Activated naive CD8-positive, alpha-beta T cell treated with anti-CD3 and anti-CD28 coated beads, Interleukin-2, amount 10 ng/mL, durations not matched to agents 7 days and 5 days (primary cell): ENCODE measurements at places on chromosomes 3 and 15. TPM values are rescaled to one million over a fixed set of nuclear protein-coding genes. Genes with fewer than 3 reads are reported as not detected.

GRCh38 chr3:131107637-131108433 lies 81.2 kb downstream of the NEK11 start:
- H3K27me3 ChIP-seq = no peaks in the 10 kb centered on the region
- DNase-seq = no peak
- H3K27ac ChIP-seq = no peak overlapping the region
- peaks cover 2% of the 10 kb centered on the region for H3K4me1 ChIP-seq
- no peaks in the 10 kb centered on the region for H3K36me3 ChIP-seq

- no peaks in the 10 kb centered on the region for H3K36me3 ChIP-seq
- no peak for DNase-seq
- H3K27me3 ChIP-seq = no peaks in the 10 kb centered on the region
- H3K27ac ChIP-seq = no peak overlapping the region
- H3K4me3 ChIP-seq = no peak overlapping the region
These were observed 280.2 kb downstream of the LSAMP start for GRCh38 chr3:116165135-116165534.

DNA sequence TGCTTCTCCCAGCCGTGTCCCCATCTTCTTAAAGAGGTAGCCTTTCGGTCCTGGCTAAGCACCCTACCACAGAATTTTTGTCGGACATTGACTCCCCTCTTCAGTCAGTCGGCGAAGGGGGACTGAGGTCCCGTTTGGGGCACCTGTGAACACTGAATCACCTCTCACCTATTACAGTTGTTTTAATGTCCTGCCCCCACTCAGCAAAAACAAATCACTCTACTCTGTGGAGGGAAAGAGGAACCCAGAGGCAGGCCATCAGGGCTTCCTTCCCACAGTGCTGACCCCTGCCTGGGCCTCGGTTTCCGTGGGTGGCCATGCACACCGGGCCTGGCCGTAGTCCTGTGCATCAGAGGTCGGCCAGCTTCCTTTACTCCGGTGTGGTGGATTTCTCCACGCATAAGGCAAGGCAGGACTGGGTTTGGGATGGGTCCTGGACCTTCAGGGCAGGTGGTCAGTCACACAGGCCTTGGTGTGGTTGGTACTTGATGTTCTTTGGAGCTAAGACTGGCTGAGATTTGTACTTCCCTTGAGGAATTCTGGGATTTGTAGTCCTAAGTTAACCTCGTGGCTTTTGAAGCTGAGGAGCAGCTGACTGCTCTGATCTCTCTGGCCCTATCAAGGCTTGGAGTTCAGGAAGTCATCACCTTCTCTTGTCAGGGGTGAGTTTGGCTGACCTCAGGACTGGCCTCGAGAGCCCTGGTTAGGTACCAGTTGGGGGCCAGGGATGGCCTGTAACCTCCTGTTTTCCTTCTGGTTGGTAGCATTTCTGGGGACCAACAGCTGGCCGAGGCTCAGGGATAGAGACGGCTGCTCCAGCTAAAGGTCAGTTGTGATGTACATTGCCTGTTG lies 627 bp upstream of the FAM131A start:
- peaks cover 13% of the 10 kb centered on the region for H3K36me3 ChIP-seq
- peak overlapping the region; percentile 84 for H3K4me3 ChIP-seq
- DNase-seq = no peak
- peak overlapping the region; percentile 86 for H3K27ac ChIP-seq
- H3K27me3 ChIP-seq = no peaks in the 10 kb centered on the region

DNA sequence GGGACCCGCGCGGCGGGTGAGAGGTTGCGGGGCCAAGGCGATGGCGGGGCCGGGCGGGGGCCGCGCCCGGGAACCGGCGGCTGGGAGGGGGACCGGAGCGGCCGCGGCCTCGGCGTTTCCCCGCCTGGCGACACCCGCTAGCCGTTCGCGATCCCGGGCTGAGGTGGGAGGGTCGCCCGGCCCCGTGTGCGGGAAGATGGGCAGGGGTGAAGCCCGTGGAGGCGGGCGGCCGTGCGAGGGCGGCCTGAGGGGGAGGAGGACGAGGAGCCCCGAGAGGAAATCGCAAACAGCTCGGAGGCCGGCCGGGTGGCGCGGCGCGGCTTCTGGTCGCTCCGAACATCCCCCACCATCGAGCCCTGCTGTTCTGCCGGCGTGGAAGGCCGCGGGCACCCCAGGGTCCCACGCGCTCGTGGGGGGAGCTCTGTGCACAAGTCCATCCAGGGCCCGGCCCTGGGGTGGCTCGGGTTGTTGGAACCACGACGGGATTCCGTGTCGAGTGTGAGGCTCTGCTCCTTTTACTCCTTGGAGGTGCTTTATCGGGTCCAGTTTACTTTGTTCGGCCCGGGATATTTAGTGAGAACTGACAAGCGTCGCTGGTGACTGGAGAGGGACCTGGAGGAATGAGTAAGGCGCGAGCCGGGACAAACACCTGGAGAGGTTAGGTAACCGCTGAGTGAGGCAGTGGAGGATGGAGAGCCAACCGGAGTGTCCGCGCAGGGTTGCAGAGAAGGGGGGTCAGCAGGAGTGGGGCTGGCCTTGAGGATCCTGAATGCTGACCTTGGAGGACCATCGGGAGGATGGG lies 728 bp downstream of the CRTC3 start:
- peak overlapping the region; percentile 88 for H3K27ac ChIP-seq
- H3K4me1 ChIP-seq = peaks cover 38% of the 10 kb centered on the region
- peak; percentile 77 for DNase-seq
- peak overlapping the region; percentile 96 for H3K4me3 ChIP-seq
- H3K27me3 ChIP-seq = no peaks in the 10 kb centered on the region

DNA sequence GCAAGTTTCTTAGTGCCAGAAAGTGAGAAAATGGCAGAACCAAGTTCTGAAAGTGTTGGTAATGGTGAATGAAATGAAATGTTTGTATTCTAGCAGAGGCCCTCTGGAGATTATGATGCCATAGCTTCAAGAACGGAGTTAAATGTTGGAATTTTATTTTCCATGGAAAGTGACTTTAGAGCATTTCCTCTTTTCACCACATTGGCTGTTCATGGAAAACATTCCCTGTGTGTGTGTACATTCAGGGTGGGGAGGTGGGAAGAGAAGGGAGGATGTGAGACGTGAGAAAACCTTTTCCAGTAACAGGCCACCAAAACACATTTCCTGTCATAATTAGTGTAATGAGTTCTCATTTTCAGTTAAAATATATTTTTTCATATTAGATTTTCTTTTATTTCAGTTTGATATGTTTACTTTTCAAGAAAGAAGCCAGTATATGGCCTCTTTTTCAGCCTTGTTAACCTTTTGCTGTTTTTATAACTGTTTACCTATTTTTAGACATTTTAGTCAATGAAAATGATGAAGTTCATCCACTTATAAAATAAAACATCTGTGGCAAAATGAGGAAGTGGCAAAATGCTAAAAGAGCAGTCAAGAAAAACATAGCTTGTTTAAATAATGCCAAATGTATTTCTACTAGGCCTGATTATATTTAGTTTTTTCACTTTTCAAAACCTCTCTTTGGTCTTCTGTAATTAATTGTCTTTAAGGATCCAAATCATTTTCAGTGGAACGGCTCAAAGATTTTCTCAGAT lies 21.6 kb downstream of the SAMMSON start:
- H3K4me3 ChIP-seq = no peak overlapping the region
- no peaks in the 10 kb centered on the region for H3K27me3 ChIP-seq
- H3K27ac ChIP-seq = no peak overlapping the region
- DNase-seq = no peak
- no peaks in the 10 kb centered on the region for H3K4me1 ChIP-seq

- H3K4me1 ChIP-seq = no peaks in the 10 kb centered on the region
- no peaks in the 10 kb centered on the region for H3K36me3 ChIP-seq
- H3K27ac ChIP-seq = no peak overlapping the region
- no peak overlapping the region for H3K4me3 ChIP-seq
These were observed 18.2 kb upstream of the EHHADH start for GRCh38 chr3:185272033-185272432.

DNA sequence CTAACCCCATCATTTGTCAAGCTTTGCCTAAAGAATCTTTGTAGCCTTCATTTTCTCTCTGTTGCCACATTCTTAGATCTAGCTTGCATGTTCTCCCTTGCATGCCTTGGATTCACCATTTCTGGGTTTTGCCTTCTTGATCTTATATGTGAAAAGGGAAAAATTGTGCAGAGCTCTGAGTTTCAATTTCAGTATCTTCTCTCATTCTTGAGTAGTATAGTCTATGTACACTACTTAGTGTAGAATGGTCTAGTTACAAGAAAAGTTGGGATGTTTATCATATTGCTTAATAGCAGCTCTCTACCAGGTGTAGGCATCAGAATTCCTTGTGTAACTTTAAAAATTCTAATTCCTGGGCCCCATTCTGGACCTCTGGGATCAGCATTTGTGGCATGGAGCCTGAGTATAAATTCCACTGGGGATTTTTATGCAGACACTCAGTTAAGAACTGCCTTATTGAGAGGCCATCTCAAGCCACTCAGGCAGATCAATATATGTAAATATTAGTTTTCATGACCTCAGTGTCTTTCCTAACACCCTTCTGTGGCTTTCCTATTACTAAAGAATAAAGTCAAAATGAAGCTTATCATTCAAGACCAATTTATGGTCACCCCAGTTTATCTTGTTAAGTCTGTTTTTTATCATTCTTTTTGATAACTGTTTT lies 23.4 kb downstream of the GTF2E1 start:
- no peak overlapping the region for H3K4me3 ChIP-seq

GRCh38 chr3:86234506-86235254 lies 756.3 kb downstream of the VGLL3 start:
- no peak overlapping the region for H3K4me3 ChIP-seq
- H3K27me3 ChIP-seq = no peaks in the 10 kb centered on the region
- H3K27ac ChIP-seq = no peak overlapping the region
- no peaks in the 10 kb centered on the region for H3K4me1 ChIP-seq

DNA sequence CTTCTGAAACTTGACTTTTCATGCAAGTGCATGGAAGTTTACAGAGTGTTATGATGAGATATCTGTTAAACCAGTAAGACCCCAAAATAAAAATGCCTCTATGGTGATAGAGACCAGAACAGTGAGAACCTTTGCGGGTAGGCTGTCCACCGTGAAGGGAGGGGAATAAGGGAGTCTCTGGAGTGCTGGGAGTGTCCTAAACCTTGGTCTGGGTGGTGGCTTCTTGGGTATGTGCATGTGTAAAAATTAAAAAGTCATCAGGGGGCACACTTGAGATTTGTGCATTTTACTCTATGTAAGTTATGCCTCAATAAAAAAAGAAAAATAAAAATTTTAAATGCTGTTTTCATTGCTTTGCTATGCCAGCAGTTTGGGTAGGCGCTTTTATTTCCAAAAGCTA lies 38.2 kb upstream of the BNC1 start:
- no peak overlapping the region for H3K4me3 ChIP-seq
- peaks cover 9% of the 10 kb centered on the region for H3K27me3 ChIP-seq
- no peaks in the 10 kb centered on the region for H3K4me1 ChIP-seq
- DNase-seq = no peak
- no peak overlapping the region for H3K27ac ChIP-seq

The ITIH4 gene
- total RNA-seq = 29.2 TPM

The IDH2 gene
- 260 TPM for total RNA-seq

The DCLK3 gene
- not detected for total RNA-seq

The GREM1 gene
- not detected for total RNA-seq
